Fibroblast of skin of back (primary cell): ENCODE measurements at places on chromosomes 5 and 9.

GRCh38 chr5:97854871-97855762 is 672.1 kb upstream of the RIOK2 start:
- DNase-seq, result peak; percentile 79

GRCh38 chr5:139272471-139273321 is 20.8 kb upstream of the MATR3 start:
- DNase-seq, result peak; percentile 66

DNA sequence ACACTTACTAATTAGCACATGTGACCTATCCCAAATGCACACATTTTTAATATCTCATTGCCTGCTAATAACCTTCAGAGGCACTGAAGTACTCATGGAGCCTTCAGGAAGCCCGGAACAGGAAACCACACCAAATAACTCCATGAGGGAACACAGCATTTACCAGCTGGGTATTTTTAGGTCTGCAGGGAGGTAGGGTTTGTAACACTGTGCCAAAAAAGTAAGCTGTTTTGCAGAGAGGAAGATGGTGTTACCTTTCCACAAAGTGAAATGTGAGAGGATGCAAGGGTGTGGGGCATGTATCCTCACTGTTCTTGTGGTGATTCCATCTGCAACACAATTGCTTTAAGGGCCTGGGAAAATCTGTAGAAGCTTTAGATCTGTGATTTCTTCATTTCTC is 64.4 kb downstream of the NUDT12 start:
- DNase-seq, result no peak

GRCh38 chr9:121280715-121281613 is 13.0 kb downstream of the GSN start:
- DNase-seq, result no peak

- no peak for DNase-seq
Measured at GRCh38 chr5:165981671-165982070, 2309.8 kb upstream of the WWC1 start.

GRCh38 chr9:77370064-77370463 is 192.7 kb downstream of the VPS13A start:
- no peak for DNase-seq

DNA sequence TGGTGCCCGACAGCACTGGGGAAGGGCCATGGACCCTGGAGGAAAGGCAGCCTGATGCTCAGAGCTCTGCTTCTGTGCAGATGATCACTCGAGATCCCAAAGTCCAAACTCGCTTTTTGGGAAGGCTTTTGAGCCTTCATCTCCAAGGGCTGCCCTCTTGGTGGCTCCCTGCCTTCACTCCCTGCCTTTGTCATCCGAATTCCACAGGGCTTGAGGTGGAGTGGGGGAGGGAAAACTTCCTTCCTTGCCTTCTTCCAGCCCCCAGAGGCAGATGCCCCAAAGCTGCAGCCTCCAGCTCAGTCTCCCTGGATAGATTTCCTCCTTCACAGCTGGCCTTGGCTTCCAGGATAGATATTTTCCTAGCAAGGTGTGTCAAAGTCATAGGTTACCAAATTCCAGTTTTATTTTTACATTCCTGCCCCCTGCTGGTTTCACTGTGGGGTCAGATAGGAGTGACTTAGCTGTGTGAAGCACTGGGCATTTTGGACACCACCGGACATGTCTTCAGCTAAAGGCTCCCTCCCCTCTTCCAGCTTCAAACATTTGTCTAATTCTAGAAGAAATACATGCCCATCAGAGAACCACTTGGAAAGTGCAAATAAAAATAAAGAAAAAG is 268.2 kb downstream of the HSPA4 start:
- DNase-seq, result no peak

- no peak for DNase-seq
Measured at GRCh38 chr9:116842658-116843057, 155.6 kb downstream of the TRIM32 start.

DNA sequence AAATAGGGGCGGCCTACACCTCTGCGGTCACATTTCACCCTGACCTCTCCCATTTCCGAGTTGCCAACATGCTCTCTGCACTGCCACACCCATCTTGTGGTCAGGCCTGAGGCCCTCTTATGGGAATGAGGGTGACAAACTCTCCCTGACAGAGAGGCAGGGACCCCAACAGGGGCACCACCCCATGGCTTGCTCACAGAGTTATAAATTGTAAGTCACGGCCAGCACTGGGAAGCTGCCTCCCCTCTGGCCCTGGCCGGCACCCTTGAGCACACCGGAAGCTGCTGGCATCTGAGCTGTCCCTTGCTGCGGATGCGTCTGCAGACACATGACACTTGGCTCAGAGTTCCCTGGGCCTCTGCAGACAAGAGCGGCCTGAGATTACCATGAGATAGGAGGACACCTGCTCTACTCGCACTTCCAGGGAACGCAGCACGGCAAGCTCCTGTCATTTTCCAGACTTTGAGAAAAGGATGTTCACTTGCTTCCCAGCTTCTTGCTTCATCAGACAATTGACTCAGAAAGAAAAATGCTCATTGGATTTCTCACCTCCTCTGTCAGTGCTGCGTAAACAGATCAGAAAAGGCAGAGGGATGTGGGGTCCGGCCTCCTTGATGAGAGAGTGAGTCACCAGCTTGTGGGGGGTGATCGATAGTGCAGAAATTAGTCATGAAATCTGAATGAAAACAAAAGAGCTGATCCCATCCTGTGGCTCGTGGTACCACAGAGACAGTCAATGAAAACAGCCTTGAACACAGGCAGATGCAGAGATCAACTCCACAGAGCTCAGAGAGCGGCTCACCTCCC is 269.8 kb downstream of the SYK start:
- DNase-seq, result peak; percentile 92

GRCh38 chr5:61720829-61721228 is 388.8 kb downstream of the ZSWIM6 start:
- DNase-seq, result no peak

DNA sequence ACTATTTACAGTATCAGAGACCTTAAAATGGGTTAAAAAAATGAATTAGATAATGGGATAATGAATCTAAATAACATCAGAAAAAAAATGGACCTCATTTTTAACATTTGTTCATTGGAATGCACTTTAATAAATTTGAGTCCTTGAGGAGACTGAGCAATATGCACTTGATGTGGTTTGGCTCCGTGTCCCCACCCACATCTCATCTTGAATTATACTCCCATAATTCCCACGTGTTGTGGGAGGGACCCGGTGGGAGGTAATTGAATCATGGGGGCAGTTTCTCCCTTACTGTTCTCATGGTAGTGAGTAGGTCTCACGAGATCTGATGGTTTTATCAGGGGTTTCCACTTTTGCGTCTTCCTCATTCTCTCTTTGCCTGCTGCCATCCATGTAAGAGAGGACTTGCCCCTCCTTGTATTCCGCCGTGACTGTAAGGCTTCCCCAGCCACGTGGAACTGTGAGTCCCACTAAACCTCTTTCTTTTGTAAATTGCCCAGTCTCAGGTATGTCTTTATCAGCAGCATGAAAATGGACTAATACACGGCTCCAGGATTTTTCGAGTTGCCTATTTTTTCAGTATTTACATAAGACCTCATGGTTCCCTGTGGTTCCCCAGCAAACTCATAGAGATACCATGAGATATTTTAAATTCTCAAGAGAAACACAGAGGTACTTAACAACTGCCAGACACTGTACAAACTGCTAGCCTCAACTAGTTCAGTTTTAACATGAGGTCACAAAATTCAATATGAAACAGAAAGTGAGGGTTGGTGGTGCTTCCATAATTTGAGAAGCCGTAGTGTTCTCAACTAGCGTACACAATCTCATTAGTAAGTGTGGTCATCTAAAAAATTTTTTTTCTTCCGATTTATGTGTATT is 128.3 kb downstream of the TLE1 start:
- DNase-seq, result peak; percentile 27

DNA sequence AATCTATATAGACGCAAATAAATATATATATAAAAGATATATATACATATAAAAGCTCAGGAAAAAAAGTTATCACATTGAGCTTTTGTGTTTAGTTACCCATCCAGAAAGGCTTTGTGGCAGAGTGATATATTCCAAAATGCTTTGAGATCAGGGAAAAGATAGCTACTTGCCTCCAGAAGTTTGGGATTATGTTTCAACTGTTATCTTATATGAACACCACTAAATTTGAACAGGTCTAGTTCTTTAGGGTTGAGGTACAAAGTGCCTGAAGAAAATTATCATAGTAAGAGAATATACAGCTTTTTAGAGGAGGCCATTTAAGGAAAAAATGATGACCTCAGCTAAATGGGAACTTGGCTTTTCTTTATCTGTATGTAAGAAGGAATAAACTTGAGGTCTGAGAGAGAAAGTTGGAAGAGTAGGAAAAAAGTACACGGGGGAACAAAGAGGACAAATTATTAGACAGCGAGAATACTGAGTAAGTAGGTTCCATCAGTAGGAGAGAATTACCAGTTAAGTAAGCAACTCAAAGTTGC is 2.4 kb downstream of the ERP44 start:
- no peak for DNase-seq

- DNase-seq, result no peak
Measured at GRCh38 chr5:95110118-95110517, 174.8 kb downstream of the MCTP1 start.

DNA sequence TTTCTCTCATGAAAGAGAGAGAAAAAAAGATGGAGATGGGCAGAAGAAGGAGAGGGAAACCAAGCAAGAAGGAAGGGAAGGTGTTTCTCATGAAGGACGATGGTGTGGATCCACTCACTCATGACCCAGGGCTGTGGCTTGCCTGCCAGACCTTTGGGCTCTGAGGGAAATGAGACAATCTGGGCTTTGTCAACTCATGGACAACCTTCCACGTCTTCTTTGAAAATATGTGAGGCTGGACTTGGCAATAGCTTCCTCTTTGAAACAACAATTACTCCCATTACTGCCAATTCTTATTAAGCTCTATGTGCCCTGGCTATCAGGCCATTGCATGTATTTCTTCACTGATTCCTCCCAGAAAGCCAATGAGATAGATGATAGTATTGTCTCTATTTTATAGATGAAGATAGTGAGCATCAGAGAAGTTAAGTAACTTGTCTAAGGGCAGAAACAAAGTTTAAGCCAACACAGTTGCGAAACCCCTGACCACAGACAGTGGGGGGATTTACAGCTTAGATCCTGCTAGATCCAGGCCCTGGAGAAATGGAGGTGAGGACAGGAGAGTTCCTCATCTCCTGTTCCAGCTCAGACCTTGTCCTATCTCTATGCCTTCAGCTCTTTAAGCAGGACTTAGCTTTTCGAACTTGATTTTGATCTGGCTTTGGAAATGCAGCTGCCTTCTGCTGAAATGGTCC is 132.4 kb downstream of the GCNT1 start:
- no peak for DNase-seq

DNA sequence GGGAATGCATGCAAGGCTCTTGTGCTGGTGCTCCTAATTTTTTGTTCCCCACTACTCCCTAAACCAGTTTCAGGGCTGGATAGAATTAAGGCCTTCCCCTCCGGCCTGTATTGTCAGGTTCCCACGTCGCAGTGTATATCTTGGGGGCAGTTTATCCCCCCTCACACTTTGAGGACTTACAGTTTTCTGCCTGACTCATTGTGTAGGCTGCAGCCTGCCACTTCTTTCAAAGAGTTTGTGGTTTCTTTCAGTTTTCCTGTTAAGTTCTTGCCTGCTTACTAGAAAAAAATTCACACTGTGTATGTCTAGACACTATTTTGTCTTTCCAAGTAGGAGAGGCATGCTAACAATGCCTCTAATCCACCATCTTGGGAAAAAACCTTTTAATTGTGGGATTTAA is 28.4 kb upstream of the BTNL3 start:
- peak; percentile 38 for DNase-seq

DNA sequence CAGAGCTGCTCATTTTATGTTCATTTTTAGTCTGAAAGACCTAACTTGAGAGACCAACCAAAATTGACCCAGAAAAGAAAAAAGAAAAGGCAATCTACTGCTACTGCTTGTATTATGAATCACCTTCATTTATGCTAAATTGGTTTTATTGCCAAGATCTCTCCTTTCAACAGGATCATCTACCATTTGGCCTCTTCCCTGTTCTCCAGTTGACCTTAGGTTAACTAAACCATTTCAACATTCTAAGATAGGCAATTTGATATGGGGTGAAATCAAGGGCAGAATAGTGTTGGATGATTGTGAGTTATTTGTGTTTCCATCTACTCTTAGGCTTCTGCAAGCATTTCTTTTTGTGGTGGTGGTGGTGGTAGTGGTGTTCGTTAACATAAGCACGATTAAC is 48.3 kb upstream of the POU4F3 start:
- DNase-seq, result no peak

GRCh38 chr5:58183786-58184085 is 276.1 kb downstream of the PLK2 start:
- DNase-seq, result no peak

DNA sequence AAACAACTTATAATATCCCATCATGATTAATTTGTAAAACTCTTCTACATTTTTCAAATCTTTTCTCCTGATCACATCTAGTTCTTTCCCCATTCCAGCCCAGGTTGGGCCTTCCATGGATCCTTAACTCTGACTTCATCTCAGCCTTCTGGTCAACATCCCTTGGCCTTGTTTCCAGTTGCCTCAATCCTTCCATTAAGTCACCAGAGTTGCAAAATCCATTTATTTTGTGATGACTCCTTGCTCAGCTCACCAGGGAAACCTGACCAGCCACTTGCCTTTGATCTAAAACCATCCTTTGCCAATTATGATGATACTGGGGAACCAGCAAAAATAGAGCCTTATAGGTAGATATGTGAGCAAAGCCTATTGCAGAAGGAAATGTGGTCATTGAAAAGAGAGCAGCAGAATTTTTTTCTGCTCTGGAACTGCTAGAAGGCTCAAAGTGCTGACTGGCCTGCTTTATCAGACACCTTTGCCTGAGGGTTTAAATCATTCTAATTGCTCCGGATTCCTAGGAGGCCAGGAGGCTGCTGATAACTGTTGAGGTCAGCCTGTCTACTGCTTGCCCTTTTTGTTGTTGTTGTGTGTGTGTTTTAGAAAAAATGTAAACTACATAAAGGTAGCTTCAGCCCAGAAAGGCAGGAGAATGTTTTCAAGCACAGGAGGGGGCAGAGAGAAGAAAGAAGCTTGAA is 512.2 kb upstream of the GRIA1 start:
- no peak for DNase-seq

DNA sequence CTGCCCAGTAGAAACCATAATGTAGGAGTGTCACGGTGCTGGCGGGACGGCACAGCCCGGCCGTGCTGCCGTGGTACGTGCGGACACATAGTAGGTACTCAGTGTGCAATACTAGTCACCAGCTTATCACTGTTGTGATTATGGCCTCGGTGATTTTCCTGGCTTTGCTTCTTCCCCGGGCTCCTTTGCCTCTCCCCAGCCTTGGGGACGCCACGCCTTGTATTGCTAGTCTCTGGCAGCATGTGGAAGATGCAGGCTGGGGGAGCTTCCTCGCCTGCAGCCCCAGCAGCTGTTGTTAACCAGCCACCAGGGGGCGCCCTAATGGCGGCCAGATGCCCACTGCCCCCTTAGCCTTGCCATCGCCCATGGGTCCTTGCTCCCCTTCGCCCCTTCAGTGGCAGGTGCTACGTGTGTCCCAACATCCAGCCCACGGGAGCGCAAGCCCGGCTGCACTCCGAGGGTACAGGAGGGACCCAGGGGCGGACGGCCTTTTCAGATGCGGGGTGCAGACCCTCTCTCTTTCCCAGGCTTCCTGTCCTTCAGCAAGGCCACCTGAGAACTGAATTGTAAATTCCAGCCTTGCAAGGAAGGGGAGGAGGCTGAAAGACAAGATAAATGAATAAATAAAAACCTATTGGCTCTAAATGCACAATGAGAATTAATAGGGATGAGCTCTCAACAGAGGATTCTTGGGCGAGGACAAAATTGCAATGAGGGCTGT is 8.0 kb downstream of the NTNG2 start:
- peak; percentile 42 for DNase-seq

- peak; percentile 94 for DNase-seq
Measured at GRCh38 chr9:95508968-95509850, 7.6 kb downstream of the PTCH1 start.
